ENCODE measurements at places on chromosomes 4 and X. TPM values are rescaled to one million over a fixed set of nuclear protein-coding genes. Genes with fewer than 3 reads are reported as not detected.

- DNase-seq: peak; percentile 93
These were observed 132.7 kb downstream of the ARHGAP24 start for GRCh38 chr4:85607624-85608023.

HSD17B11 gene
- 62.2 TPM for total RNA-seq

GRCh38 chr4:98055800-98056501, 87.3 kb downstream of the STPG2 start:
- DNase-seq: no peak

PNMA5 gene
- total RNA-seq: 0.62 TPM

- DNase-seq: no peak
These were observed 233.4 kb downstream of the PABPC4L start for GRCh38 chr4:133968174-133968573.

DNA sequence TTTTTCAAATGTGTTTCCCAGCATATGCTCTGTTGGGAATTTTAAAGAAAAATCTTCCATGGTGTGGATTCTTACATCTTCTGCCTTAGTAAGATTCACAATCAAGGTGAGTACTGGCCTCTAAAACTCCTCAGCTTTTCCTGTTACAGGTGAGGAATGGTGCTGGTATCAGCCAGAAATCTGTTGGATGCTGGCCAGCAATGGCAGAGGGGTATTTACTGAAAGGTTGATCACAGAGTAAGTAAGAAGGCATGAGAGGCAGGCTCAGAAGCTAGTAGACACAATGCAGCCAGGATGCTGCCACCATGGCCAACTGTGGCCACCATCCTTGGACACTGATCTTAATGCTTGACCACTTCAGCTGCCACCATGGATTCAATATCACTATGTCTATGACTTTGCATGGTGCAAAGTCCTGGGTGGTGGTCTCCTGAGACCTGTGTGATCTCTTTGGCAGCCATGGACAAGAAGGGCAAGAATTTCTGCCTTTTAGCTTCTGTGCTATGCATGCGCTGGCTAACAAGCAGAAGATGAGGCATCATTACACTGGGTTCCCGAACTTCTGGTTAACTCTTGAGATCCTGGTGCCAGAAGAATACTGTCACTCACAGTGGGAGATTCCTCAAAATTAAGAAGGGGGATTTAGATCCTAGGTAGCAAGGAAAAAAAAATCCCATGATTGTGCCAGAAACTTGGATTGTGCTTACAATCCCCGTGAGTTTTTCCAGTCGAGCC, 60.2 kb downstream of the CHRNA9 start:
- no peak for DNase-seq

DNA sequence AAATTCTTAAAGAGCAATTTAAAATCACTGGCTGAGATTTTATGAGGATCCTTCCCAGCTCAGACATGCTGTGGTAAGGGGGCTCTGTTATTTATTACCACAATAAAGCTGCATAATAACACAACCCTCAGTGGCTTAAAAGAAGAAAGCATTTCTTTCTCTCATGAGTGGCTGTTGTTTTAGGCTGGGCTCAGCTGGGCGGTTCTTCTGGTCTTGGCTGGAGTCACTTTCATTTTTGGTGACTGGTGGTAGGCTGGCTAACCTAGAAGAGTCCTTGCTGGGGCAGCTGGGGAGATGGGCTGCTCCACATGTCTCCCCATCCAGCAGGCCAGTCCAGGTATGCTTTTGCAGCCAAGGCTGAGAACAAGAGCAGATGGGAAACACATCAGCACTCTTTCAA, 113.0 kb upstream of the MSX1 start:
- no peak for DNase-seq

GRCh38 chrX:3268829-3269228, 77.6 kb downstream of the MXRA5 start:
- DNase-seq: no peak

GAGE1 gene
- total RNA-seq: not detected

DNA sequence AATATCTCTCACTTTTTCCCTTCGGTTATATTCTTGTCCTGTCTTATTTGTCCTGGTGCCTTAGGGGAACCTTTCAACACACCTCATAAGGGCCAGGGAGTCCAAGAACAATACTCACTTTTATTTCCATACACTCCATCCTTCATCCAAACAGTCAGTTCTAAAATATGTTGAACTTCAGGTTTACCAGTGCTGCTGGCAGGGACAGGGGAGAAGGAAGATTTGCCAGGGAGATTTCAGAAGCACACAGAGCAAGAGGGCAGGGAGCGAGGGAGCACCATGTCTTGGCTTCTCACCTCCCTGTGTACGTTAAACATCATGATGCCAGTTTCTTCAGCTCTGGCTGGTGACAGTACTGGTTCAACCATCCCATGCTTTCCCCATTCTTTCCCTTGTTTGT, 631.1 kb upstream of the FAT1 start:
- DNase-seq: no peak

GRCh38 chr4:3263876-3264193, 14.9 kb downstream of the MSANTD1 start:
- DNase-seq: no peak

- DNase-seq: no peak
These were observed 69.3 kb upstream of the UGT2B7 start for GRCh38 chr4:69026974-69027373.

DNA sequence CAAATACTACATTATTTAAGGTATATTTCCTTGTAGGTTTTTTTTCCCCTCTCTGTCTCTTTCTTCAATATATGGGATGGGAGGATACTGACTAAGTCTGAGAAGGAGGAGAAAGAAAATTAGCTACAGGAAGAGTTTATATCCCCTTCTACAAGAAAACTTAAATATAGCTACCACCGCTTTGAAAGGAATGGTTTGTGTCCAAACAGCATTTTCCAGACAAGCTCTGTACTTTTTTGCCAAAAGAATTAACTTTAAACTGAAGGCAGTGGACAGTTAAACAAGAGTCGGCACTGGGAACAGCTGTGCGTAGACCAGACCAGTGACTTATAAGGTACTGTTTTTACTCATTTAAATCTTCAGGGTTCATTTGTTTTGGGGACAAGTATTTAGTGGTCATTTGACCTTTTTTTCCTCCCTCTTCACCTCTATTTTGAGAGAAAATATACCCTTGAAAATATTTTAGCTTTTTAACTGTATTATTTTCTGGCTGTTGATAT, 303.7 kb downstream of the ARHGAP24 start:
- DNase-seq: no peak

DNA sequence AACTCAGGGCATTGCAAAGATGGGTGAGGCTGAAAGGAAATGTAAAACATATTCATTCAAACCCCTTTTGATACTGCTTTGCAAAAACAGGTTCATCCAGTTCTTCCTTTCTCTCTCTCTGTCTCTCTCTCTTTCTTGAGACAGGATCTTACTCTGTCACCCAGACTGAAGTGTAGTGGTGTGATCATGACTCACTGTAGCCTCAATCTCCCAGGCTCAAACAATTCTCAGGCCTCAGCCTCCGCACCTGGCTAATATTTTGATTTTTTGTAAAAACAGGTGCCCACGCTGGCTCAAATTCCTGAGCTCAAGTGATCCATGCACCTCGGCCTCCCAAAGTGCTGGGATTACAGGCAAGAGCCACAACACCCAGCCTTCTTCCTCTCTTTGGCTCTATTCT, 15.6 kb upstream of the DCHS2 start:
- no peak for DNase-seq

DNA sequence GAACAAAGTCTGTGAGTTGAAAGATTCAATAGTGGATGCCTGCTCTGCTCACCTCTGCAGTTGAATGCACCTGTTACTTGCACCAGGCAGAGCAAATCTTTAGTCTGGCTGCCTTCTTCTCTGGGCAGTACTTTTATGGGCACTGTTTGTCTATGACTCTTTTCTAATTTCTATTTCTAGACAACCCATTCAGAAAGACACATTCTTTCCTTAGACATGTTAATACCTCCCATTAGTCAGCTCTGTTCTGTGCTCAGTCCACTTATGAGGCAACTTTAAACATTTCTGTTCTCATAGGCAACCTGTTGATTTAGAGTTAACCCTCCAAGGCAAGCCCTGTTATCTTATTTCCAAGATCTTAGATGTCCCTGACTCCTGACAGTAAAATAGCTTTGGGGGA, 108.9 kb downstream of the SYNPO2 start:
- DNase-seq: no peak

PCYT1B gene
- total RNA-seq: not detected

RPS6KA6 gene
- total RNA-seq: 0.61 TPM

RHOH gene
- 209 TPM for total RNA-seq

PFKFB1 gene
- 0.47 TPM for total RNA-seq

GRCh38 chr4:82741188-82741587, 57.4 kb downstream of the SCD5 start:
- DNase-seq: no peak

GRCh38 chr4:61489927-61490326, 289.8 kb downstream of the ADGRL3 start:
- DNase-seq: no peak

SPP1 gene
- not detected for total RNA-seq

DNA sequence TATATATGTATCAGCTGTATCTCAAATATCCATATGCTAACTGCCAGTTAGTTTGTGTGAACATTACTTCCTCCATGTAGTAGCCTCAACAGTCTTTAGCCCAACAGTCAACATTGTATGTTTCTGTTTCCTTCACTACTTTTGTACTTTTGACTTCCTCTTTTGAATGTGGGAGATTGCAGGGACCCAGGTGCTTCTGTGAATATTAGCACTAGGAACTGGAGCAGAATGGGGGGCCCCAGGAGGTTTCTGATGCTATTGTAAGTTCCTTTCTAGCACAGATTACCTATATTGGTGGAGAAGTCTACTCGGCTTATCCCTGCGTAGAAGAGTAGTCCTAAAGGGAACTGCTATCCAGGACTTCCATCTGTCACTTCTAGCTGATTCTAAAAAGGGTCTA, 2.3 kb downstream of the PLAC8 start:
- peak; percentile 86 for DNase-seq

DNA sequence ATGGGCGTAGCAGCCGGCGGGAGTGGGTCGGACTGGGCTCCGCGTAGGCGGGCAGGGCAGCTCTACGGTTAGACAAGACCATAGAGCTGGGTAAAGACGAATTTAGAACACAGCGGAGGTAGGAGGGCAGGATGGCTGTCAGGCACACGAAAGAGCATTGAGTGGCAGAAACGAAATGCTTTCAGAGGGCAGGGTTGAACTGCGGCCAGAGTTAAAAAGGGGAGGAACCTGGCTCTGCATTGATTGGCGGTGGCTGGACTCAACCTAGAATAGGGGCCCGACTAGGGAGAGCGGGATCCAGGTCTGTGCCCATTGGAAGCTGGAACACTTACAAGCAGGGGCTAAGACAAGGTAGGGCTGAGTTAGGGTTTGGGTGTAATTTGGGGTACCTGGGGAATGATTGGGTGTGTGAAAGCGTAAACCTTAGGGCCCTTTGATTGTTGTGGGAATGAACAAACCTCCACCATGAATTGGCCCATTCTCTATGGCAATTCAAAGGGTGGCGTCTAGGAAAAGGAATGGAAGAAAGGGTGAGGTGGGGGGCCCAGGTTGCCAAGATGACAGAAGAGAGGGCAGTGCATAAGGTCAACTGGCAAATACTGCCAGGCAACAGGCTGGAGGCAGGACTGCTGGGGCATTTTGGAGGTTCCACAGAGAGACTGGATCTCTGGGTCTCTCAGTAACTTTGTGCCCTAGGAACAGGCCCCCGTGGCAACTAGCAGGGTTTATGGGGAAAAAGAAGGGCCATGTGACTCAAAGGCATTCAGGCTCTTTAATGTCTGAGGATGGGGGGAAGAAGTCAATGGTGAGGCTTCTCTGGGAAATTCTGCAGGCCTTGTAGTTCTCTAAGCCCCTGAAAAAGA, 911 bp upstream of the ELK1 start:
- DNase-seq: no peak

DNA sequence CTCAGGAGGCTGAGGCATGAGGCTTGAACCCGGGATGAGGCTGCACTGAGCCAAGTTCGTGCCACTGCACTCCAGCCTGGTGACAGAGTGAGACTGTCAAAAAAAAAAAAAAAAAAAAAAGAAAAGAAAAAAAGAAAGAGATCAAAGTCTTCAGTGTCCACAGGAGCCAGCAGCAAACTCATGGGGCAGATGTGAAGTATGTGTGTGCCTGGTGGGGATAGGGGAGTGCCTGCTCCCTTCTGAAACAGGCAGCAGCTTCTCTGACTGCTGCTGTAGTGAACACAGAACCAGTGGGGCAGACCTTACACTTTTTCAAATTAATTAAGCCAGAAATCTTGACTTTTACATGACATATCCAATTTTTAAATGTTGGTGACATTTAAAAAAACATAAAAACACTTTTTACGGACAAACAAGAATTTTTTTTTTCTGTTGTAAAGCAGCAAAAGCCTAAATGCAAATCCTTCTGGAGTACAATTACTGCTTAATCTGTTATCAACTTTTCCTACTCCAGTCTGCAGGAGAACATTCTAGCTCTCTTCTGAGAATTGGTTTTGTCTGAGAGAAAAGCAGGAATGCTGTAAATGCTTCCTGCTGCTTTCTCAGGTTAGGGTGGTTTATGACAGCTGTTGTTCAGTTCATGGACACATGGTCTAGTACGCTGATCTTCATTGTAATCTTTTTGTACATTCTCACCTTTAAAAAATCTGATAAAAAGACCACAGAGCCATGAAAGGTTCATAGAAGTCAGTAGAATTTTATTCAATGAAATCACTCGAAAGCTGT, 311.1 kb downstream of the CAMK2D start:
- DNase-seq: no peak

- DNase-seq: no peak
These were observed 13.0 kb downstream of the IL13RA1 start for GRCh38 chrX:118740276-118740889.

ATP11C gene
- total RNA-seq: 27.8 TPM

DNA sequence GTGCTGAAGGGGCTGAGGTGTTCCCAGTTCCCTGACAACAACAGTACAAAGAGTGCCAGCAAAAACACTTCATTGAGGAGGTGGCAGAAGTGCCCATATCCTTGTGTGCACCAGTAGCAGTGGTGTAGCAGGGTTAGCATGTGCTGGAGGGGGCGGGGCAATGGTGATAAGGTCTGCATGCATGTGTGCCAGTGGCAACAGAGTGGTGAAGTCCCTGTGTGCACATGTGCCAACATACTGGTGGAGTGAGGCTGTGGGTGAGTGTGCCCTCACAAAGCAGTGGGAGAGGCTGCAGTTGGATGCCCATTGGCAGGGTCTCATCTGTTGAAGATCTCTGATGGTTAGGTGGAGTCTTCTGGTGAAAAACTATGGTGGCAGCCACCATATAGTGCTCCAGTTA, 994.6 kb downstream of the PCDH19 start:
- no peak for DNase-seq

ARX gene
- not detected for total RNA-seq

GRCh38 chr4:21792736-21793135, 155.8 kb downstream of the KCNIP4 start:
- DNase-seq: no peak

DNA sequence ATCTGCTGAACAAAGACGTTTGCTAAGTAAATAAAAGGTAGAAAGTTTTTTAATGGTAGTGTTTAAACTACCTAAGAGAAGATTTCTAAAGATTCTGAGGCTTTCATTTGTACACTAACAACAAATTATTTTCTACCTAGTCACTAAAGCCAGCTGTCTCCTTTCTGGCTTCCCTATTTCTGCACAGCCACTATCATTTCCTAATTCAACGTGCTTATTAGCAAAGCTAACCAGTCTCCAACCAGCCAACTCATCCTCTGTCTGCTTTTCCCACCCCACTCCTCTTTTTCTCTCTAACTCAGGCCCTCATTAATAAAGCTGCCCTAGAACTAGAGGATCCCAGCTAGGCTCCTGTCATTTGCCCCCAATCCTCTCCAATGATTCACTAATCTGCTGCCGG, 118.2 kb downstream of the ZNF827 start:
- DNase-seq: no peak
